ENCODE measurements at places on chromosomes 12 and 14.

DNA sequence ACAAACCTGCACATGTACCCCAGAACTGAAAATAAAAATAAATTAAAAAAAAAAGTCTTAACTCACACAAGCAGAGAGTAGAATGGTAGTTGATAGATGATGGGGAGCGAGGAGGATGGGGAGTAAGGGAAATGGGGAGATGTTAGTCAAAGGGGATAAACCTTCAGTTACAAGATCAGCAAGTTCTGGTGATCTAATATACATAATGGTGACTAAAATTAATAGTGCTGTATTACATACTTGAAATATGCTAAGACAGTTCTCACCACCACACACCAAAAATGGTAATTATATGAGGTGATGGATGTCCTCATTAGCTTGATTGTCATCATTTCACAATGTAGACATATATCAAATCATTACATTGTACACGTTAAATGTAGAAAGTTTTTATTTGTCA is 3.2 kb upstream of the C12orf42 start:
- DNase-seq = no peak

DNA sequence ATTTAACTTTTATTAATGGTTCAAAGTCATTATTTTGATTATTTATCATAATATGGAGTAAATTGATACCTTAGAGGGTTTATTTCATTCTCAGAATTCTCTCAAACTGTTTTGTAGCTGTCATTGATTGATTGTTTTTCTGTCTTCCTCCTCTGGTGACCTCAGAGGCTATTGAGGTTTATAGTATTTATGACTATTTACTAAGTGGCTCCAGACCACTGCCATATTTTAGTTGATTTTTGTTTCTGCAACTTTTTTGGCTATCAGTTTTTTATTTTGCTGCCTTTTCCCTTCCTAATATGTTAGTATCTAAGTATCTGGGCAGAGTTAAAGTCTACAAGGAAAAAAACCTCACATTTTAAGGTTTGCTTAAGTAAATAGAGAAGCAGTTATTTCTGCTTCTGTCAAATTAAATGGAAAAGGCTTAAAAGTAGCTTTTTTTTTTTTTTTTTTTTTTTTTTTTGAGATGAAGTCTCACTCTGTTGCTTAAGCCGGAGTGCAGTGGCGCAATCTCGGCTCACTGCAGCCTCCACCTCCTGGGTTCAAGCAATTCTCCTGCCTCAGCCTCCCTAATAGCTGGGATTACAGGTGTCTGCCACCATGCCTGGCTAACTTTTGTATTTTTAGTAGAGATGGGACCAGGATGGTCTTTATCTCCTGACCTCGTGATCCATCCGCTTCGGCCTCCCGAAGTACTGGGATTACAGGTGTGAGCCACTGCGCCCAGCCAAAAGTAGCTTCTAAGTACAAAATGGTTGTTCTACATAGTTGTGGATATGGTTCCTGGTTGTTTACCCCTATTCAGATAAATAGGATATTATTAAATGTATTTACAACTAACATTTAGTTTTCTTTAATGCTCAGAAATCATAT is 8.2 kb downstream of the MDM2 start:
- DNase-seq = no peak

GRCh38 chr12:2751686-2752085 is 43.1 kb upstream of the FKBP4 start:
- no peak for DNase-seq

DNA sequence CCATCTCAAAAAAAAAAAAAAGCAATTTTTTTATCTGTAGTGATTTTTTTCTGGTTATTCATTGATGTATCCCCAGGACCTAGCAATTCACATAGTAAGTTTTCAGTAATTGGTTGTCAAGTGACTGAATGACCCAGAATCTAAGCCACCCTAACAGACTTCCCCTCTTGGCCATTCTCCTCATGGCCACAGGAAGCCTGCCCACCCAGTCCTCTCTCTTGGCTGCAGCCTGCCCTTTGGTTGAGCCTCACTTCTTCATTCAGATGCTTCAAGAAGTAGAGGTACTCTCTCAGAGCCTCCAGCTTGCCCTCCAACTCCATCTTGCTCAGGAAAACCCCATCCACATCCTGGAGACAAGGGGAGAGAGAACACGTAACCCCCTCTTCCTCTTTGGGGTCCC is 2.8 kb downstream of the KRT78 start:
- no peak for DNase-seq

DNA sequence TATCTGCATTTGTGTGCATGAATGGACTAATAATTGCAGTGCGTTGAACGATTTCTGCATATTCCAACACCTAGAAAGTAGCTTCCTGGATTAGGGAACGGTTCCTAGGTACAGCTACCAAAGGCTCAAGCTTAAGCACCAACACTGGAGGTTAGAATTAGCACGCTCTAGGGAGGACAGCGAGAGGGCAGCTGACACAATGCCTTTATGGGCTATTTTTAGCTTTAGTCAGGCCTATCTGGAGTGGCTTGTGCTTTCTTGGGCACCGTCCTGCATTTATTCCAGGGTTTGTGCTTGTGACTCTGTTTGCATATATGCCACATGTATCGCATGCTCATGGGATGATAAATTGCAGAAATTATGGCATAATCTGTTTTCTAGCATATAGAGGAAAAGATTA is 13.7 kb downstream of the ETV6 start:
- DNase-seq = no peak

GRCh38 chr12:74538491-74539258 is 1.0 kb downstream of the ATXN7L3B start:
- no peak for DNase-seq

DNA sequence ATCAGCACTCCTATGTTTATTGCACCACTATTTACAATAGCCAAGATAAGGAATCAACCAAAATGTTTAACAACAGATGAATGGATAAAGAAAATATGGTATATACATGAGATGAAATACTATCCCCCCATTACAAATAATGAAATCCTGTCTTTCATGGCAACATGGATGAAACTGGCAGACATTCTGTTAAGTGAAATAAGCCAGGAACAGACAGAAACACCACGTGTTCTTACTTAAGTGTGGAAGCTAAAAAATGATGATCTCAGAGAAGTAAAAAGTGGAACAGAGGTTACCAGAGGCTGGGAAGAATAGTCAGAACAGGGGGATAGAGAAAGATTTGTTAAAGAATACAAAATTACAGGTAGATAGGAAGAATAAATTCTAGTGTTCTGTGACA is 113.7 kb upstream of the MDM1 start:
- DNase-seq = no peak

GRCh38 chr14:92412912-92413311 is 89.9 kb downstream of the SLC24A4 start:
- no peak for DNase-seq

DNA sequence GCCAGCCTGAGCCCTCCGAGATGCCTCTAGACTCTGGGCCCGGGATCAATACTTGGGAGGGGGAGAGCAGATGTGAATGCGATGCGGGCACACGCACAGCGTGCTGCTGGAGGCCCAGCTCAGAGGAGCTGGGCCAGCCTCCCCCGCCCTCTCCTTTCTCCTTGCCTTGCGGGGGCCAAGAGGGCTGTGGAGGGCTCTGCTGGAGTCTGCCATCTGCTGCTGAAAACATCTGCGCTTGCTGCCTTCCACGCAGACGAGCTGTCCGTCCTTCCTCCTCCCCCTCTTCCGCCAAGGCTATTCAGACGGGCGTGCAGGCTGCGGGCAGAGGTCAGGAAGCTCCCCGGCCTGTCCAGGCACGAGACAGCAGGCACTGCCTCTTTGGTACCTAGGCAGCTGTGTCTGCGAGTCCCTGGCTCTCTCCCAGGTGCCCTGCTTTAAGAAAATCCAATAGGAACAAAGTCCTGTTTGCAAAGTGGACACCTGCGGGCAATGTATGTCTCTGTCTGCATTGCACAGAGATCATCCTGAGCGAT is 75.2 kb downstream of the SPRING1 start:
- no peak for DNase-seq

DNA sequence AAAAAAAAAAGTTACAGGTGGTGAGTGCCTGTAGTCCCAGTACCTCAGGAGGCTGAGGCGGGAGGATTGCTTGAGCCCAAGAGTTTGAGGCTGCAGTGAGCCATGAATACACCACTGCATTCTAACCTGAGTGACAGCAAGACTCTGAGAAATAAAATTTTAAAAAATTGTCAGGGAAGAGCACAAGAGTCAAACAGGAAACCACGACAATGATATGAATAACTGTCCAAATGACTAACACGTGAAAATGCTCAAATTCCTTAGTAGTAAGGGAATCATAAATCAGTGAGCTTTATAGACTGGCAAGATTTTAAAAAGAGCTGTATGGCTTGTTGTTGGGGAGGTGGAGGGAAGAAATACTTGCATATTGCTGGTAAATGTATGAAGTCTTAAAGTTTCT is 12.9 kb upstream of the ASPG start:
- DNase-seq = no peak

DNA sequence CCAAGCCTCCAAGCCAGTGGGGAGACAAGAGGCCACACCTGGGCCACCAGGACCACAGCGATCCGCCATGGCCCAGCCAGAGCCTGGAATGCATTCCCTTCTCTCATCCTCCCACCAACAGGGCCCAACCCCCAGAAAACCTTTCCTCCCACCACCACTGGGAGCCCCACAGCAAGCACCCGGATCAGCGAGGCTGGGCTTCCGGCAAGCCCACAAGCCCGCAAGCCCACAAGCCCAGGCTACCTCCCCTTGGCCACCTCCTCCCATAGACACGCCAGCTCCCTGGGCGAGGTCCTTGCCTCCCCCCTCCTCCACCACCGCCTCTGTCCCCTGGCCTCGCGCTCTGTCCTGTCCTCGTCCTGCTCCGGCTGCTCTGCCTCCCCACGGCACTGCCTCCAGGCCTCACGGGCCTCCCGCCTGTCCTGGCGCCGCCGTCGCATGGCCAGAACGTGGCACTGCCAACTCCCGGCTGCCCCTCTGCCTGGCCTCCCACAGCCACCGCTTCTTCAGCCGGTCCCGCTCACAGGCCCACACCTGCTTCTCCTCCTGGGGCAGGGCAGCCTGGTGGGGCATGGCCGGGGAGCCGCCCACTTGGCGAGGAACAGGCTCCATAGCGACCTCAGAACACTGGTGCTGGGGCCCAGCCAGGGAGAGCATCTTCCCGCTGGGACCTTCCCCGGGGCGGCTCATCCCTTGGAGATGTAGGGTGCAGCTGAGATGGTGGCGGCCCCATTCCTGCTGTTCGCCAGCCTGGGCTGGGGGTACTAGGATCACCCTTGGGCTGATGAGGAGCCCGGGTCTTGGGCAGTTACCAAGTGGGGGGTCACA is 5.6 kb downstream of the CDK2AP1 start:
- no peak for DNase-seq

- no peak for DNase-seq
These were observed 24.7 kb upstream of the LTA4H start for GRCh38 chr12:96060041-96060440.

GRCh38 chr12:132579744-132580143 is 30.6 kb downstream of the LRCOL1 start:
- DNase-seq = no peak

- no peak for DNase-seq
These were observed 1.2 kb upstream of the OAS1 start for GRCh38 chr12:112905451-112906089.

- DNase-seq = peak; percentile 81
These were observed 1.6 kb downstream of the LRP1 start for GRCh38 chr12:57129889-57130288.

- DNase-seq = no peak
These were observed 15.1 kb downstream of the AVIL start for GRCh38 chr12:57803319-57803893.

DNA sequence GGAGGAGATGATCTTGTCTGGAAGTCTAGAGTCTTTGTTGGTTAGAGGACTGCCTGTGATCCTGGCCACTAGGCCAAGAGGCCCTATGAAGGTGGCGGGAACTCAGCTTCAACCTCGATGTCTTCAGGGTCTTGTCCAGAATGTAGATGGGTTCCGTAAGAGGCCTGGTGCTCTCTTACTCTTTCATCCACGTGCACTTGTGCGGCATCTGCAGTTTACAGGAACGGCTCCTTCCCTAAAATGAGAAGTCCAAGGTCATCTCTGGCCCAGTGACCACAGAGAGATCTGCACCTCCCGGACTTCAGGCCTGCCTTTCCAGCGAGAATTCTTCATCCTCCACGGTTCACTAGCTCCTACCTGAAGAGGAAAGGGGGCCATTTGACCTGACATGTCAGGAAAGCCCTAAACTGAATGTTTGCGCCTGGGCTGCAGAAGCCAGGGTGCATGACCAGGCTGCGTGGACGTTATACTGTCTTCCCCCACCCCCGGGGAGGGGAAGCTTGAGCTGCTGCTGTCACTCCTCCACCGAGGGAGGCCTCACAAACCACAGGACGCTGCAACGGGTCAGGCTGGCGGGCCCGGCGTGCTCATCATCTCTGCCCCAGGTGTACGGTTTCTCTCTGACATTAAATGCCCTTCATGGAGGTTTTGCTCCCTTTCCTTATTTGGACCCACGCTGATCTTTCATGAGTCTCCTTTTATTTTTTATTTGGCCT is 17.7 kb downstream of the WNT5B start:
- no peak for DNase-seq

DNA sequence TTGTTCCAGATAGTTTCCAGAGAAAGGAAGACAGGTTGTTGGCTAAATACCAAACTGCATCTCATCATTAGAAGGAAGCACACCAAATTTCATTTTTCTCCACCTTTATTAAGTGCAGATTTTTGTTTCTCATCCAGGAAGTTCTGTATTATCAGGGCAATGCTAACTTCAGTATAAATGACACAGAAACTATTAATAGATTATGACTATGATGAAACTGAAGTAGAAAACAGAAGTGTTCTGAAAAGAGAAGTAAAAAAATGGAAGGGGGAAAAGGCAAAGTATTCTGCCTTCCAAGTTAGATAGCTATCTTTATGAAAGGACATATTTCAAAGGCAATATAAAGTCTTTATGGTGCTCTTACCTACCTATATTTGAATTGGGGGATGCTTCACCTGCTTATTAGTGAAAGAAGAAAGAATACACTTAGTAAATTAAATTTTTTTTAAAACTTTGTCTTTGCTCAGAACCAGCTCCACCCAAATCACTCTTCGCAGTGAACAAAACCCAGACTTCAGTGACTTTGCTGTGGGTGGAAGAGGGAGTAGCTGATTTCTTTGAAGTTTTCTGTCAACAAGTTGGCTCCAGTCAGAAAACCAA is 223.9 kb downstream of the PTPRO start:
- DNase-seq = no peak

- no peak for DNase-seq
These were observed 32.9 kb downstream of the LGR5 start for GRCh38 chr12:71472441-71472911.

DNA sequence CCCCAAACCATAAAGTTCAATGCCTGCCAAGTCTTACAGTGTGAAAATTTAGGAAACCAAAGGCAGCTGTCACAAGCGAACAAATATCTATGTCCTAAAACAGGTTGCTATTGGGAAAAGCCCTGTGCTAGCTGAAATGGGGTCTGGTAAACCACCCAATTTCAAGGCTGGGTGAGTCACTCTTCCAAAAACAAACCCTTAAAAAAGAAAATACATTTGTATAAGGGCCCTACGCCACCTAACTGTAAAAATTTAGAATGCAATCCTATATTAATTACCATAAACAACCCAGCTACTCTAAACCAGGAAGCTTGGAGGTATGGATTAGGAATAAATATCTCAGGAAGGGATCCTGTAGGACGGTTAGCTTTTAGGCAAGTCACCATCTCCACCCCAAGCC is 32.1 kb downstream of the PRMT8 start:
- no peak for DNase-seq

Measured in psoas muscle (tissue), 8 donors.